ENCODE measurements at places on chromosomes 5 and 9.

DNA sequence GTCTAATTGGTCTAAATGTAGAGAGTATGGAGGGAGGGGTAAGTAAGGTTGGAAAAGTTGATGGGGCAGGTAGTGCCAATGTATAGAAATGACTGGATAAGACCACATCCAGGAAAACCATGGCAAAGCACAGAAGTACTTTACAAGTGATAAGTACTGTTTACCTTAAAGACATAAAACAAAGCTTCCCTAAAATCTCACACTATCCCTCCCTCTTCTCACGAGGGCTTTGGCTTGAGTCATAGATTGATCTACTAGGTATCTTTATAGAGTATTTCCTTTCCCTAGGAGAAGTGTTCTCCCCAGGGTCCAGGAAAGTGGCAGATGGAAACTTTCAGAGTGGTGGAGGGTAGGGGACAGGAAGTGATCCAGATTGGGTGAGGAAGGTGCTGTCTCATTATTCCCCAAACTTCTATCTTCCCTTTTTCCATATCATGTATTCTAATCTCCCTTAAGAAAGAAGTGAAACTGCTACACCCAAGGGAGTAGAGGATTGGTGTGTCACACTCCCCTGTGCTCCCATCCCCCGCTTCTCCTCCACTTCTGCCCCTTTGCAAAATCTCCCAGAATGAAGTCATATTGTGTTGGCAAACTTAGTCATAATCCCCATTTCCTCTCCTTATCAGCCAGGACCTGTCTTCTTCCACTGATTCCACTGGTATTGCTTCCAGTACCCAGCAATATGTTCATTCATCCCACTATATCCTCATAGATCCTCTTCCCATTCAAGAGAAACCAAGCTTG lies 14.6 kb downstream of the IL33 start:
- no peak for DNase-seq

DNA sequence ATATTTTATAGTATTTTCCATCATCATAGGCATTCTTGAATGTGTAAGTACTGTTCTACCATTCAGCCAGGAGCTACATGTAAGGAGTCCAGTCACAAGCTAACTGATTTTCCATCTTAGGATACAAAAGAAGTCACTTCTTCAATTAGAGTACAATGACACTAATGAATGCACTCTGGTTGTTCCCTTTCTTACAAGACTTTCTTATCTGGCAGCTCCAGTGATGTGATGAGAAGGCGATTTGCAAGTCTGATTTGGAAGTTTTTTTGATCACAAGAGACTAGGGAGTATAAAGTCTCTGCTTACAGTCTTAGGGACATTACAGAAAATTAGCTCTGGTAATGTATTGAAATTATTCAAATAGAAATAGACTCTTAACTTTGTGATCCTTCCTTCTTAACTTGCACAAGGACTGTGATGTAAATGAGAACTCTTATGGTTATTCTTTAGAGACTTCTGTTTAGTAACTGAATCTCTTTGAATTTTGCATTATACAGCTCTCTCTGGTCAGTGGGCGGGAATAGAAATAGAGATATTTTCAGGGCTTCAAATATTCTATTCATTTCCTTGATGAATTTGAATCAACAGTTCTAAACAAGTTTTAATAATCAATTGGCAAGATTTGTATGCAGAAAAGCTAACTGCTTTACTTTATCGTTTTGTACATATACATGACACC lies 130.4 kb upstream of the CDH6 start:
- no peak for DNase-seq

- DNase-seq = no peak
Observed at GRCh38 chr5:115510145-115510645, 34.4 kb downstream of the FEM1C start.

- DNase-seq = no peak
Observed at GRCh38 chr5:73654171-73654811, 28.3 kb downstream of the ARHGEF28 start.

GRCh38 chr5:89628876-89629635 lies 746.1 kb upstream of the MEF2C start:
- no peak for DNase-seq

GRCh38 chr5:163773226-163773625 lies 267.8 kb downstream of the MAT2B start:
- no peak for DNase-seq

DNA sequence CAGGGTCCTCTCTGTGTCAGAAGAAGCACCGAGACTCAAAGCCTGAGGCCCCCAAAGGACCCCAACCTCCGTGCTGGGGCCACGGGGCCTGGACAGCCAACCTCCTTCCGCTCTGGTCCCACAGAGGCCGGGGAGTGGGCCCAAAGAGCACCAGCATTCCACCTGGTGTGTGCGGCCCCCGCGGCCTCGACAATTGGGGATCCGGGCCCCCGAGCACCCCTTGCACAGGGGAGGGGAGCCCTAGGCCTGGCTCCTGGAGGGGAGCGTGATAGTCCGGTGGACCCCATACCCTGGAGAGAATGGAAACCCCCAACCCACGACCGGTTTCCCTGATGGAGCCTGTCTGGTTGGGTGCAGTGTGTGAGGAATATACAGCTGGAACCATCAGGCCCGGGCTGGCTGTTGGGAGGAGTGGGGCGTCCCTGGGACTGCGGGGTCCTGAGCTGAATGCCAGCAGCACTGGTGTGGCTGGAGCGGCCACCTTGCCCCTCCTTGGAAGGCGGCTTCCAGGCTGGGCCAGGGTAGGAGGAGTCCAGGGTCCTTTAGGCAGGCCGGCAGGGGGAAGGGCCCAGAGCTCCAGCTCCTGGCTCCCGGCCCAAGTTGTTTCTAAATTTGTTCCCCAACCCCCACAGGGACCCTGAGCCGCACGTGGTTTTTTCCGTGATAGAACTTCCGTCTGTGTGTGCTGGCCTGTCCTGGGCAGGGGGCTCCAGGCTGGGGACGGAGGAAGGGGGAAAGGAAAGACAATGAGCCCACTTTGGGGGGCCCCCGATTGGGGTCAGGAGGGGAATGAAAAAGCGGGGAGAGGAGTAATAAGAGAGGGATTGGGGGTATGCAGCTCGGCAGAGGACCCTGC lies 825 bp upstream of the TOR4A start:
- no peak for DNase-seq

- DNase-seq = no peak
Observed at GRCh38 chr9:14746626-14747025, 24.1 kb upstream of the CER1 start.

GRCh38 chr5:174751154-174752000 lies 27.0 kb downstream of the MSX2 start:
- no peak for DNase-seq

- no peak for DNase-seq
Observed at GRCh38 chr5:57716661-57717060, 234.1 kb upstream of the ACTBL2 start.

DNA sequence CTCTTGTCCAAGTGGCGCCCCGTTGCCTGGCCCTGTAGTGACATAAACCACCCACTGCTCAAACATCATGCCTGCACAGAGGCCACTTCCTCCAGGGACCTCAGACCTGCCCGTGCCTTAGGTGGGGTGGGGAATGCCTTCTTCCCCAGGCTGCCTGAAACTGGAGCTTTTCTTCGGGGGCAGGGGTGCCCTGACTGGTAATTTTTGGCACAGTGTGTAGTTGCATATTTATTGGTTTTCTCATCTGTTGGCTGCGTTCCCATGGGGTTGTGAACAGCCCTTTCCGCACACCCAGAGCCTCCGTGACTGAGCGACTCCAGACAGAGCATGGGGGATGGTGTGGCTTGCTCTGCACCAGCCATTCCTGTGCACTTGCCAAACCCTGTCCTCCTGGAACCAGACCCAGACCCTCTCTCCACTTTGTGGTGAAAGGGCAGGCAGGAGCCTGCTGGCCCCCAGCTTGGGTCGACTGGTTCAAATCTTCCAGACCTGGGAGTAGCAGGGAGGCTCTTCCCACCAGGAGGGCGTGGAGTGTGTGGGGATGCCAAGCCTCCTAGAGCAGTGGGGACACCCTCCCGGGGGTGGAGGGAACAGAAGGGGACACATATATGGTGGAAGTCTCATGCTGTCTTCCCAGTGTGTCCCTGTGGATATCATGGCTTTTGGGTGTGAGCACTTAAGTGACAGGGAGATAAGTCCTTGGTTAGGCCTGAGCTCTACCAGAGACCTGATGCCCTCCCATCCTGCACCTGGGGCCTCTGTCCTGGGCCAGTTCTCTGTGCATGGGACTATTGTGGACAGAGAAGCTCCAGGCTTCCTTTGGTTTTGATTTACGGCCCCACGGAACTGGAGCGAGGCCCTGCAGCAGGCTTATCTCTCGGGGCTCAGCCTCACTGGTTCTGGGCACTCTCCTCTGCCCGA lies 39.6 kb downstream of the WNK2 start:
- no peak for DNase-seq

GRCh38 chr9:127225801-127226625 lies 38.6 kb upstream of the GARNL3 start:
- no peak for DNase-seq

DNA sequence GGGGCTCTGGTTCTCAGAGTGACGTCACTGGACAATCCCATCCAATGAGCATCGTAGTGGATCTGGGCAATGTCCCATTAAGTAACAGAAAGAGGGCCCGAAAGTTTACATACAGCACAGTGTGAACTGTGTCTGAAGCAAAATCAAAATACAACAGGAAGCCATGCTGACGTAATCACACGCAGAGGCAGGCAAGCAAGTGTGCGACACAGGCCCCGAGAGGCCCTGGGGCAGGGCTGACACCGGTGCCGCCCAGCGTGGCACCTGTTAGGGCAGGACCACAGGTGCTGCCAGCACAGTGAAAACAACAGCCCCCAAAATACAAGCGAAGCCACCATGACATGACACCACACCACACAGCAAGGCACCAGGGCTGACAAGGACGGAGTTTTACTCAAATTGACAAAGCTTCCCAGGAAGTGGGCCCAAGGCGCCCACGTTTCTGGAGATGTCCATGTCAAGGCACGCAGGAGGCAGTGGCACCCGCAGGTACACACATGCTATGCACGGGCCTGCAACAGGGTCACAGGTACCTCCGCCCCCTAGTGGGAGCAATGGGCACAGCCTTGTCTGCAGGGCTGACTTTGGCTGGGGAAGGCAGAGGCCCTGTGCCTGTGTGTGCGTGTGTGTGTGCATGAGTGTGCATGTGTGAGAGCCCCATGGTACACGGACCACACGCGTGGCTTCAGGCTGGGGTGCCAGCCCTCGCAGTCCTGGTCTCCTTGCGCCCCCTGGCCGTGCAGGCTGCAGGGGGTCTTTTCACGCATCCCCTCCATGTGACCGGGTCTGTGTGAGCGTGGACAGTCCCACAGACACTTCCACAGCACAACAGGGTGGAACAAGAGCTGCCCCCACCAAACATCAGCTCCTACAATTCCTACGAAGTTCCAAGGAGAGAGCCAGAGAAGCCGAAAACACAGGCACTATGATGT lies 19.6 kb downstream of the QSOX2 start:
- peak; percentile 76 for DNase-seq

DNA sequence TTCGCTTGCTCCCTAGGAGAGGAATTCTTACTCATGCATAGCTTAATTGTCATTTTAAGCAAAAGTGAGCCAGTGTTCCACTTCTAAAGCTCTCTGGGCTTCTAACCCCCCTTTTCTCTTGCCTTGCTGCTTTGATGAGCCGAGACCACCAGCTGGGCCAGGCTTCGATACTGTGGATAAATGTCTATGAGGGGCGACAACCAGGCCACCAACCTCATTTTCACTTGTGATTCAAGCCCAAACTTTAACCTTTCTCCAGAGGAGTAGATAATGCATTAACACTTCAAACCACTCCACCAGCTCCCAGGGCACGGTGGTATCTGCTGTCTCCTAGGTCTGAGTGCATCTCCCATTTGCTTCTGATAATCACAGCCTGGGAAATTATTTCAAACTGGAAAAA lies 205.6 kb downstream of the PSAT1 start:
- DNase-seq = no peak

DNA sequence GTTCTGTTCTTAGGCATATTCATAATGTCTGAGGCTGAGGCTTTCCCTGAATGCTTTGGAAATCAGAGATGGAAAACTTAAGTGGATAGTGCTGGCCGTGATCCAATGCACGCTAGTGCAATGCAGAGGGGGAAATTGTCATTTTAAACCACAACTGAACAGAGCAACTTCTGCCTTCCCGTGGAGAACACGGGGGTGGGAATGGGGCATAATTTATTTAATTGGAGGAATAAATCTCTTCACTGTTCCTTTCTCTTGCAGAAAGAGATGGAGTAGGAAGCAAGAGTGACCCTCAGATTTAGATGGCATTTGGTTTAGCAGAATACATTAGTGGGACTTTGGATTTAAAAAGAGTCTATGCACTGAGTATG lies 22.9 kb upstream of the NREP start:
- DNase-seq = no peak

DNA sequence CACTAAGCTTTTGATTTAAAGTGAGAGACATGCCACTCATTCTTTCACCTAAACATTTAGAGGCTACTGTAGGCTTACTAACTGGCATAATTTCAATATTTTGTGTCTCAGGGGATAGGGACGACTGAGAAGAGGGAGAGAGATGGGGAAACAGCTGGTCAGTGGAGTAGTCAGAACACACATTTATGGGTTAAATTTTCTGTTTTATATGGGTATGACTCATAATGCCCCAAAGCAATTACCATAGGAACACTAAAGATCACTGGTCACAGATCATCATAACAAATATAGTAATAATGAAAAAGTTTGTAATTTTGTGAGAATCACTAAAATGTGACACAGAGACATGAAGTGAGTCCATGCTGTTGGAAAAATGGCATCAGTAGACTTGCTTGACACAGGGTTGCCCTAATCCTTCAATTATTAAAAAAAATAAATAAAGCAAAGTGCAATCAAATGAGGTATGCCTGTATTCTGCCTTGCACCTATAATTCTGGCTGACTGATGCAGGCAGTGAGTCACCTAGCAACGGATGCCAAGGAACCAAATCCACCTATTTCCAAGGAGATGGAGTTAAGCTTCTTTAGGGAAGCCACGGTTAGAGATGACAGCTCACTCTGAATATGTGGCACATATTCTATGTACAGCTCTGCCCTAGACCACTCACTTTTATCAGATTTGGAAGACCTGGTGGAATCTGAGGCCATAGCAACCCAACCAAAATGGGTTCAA lies 166.1 kb downstream of the MARCHF11 start:
- DNase-seq = no peak

GRCh38 chr5:58135571-58136335 lies 324.1 kb downstream of the PLK2 start:
- DNase-seq = no peak

- DNase-seq = no peak
Observed at GRCh38 chr5:63553073-63553472, 409.2 kb downstream of the HTR1A start.

GRCh38 chr5:120600639-120601038 lies 136.5 kb downstream of the PRR16 start:
- no peak for DNase-seq

GRCh38 chr5:145825751-145826180 lies 9.4 kb downstream of the PRELID2 start:
- peak; percentile 3 for DNase-seq

All from activated T-cell treated with anti-CD3 and anti-CD28 coated beads, Interleukin-2, amount 50 U/mL, for 72 hours (primary cell).